ENCODE measurements at places on chromosomes 6 and 20.

- H3K27ac ChIP-seq: peak overlapping the region; percentile 85
- peaks cover 41% of the 10 kb centered on the region for H3K4me1 ChIP-seq
- peaks cover 26% of the 10 kb centered on the region for H3K36me3 ChIP-seq
- H3K27me3 ChIP-seq: no peaks in the 10 kb centered on the region
These were observed 124.1 kb downstream of the FOXO3 start for GRCh38 chr6:108684771-108685329.

DNA sequence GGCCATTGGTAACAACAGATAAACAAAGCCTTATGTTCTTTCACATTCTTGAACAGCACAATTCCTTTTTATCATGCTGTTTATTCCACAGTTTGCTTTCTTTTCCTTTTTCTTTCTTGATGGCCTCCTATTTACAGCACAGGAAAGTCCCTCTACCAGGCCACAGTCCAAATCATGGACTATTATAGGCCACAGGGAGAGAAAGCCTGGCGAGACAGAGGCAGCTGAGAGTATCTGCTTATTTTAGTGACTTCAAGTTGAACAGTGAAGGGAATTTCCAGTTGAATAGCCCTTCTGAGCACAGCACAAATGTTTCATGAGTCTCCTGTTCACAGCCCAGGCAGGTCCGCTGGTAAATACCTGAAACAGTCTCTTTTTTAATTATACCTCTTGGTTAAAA is 263.7 kb upstream of the ARID1B start:
- H3K27ac ChIP-seq: no peak overlapping the region
- no peaks in the 10 kb centered on the region for H3K36me3 ChIP-seq
- peaks cover 5% of the 10 kb centered on the region for H3K4me1 ChIP-seq
- H3K4me3 ChIP-seq: no peak overlapping the region
- no peak for DNase-seq

GRCh38 chr20:48618052-48618451 is 209.7 kb downstream of the PREX1 start:
- peaks cover 2% of the 10 kb centered on the region for H3K27me3 ChIP-seq
- H3K27ac ChIP-seq: no peak overlapping the region
- no peak for DNase-seq

DNA sequence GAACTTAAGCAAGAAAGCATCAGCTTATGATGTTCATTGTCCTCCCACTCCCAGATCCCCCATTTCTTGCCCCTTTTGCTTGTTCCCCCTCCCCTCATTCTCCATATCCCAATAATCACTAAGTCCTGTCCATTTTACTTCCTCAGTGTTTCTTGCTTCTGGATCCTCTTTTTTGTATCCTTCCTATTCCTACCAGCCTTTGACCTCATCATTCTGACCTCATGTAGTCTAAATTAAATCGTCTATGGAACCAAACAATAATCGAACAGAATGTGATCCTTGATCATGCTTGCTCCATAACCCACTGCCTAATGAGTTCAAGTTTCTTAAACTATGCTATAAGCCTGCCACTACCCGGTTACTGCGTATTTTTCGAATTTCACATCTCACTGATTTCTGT is 5.4 kb upstream of the RSPH3 start:
- H3K4me1 ChIP-seq: peaks cover 4% of the 10 kb centered on the region
- no peak overlapping the region for H3K27ac ChIP-seq
- peaks cover 1% of the 10 kb centered on the region for H3K36me3 ChIP-seq
- no peak overlapping the region for H3K4me3 ChIP-seq
- H3K27me3 ChIP-seq: peaks cover 3% of the 10 kb centered on the region
- DNase-seq: no peak

GRCh38 chr6:127058936-127059335 is 59.5 kb upstream of the RSPO3 start:
- peaks cover 3% of the 10 kb centered on the region for H3K27me3 ChIP-seq
- H3K27ac ChIP-seq: no peak overlapping the region
- no peaks in the 10 kb centered on the region for H3K4me1 ChIP-seq
- DNase-seq: no peak
- H3K36me3 ChIP-seq: peaks cover 2% of the 10 kb centered on the region
- no peak overlapping the region for H3K4me3 ChIP-seq

- peaks cover 16% of the 10 kb centered on the region for H3K4me1 ChIP-seq
- H3K36me3 ChIP-seq: no peaks in the 10 kb centered on the region
- DNase-seq: no peak
- no peak overlapping the region for H3K27ac ChIP-seq
These were observed 19.0 kb upstream of the KIFC1 start for GRCh38 chr6:33372526-33373123.

GRCh38 chr6:121666814-121667213 is 231.4 kb downstream of the GJA1 start:
- H3K4me1 ChIP-seq: no peaks in the 10 kb centered on the region
- no peak overlapping the region for H3K27ac ChIP-seq
- H3K4me3 ChIP-seq: no peak overlapping the region
- H3K36me3 ChIP-seq: no peaks in the 10 kb centered on the region
- DNase-seq: no peak
- H3K27me3 ChIP-seq: peaks cover 3% of the 10 kb centered on the region

DNA sequence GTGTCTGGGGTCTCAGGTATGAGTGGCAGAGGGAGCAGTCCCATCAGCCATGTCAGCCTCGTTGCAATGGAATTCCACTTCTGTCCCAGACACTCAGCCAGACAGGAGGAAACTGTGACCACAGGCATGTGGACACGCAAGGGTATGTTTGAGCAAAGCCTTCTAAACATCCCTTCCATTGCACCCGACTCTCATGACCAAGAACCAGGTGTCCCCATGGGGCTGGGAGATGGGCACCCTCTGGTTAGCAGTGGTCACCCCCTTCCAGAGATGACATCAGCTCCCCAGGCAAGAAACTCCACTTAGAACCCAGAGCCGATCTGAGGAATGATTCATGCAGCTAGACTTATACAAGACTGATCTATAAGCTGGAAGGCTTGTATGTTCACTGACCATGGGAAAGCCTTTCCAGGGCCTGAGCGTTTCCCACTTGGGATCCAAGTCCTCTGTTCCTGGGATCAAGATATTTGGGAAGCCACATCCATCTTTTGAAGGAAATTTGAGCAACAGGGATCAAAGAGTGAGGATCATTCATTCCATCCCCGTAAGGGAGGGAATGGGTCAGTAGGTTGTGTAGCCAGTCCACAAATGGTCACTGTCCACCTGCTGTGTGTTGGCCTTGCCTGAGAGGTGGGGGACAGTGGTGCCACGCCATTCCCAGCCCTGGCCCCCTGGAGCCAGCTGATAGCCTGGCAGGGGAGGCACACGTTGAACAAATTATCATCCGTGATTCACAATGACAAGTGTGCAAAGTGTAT is 3.9 kb upstream of the MRGBP start:
- no peak overlapping the region for H3K4me3 ChIP-seq
- H3K27ac ChIP-seq: no peak overlapping the region

GRCh38 chr20:13200767-13201500 is 20.1 kb upstream of the ISM1 start:
- H3K27ac ChIP-seq: no peak overlapping the region
- H3K36me3 ChIP-seq: no peaks in the 10 kb centered on the region
- DNase-seq: no peak
- H3K4me3 ChIP-seq: no peak overlapping the region

- DNase-seq: no peak
- peaks cover 7% of the 10 kb centered on the region for H3K4me1 ChIP-seq
- H3K27me3 ChIP-seq: no peaks in the 10 kb centered on the region
- no peak overlapping the region for H3K4me3 ChIP-seq
These were observed 2.9 kb downstream of the ZSCAN31 start for GRCh38 chr6:28333047-28333446.

GRCh38 chr6:111558690-111559187 is 46.9 kb downstream of the TRAF3IP2 start:
- DNase-seq: no peak
- no peak overlapping the region for H3K4me3 ChIP-seq
- peaks cover 19% of the 10 kb centered on the region for H3K36me3 ChIP-seq
- peak overlapping the region; percentile 94 for H3K27ac ChIP-seq
- peaks cover 45% of the 10 kb centered on the region for H3K4me1 ChIP-seq

Measured in progenitor cell of endocrine pancreas (in vitro differentiated cells).